ENCODE measurements at places on chromosomes 6 and 20.

- DNase-seq = no peak
These were observed 67.2 kb downstream of the RPP40 start for GRCh38 chr6:4936681-4937041.

GRCh38 chr6:3850451-3851203 is 1.5 kb downstream of the FAM50B start:
- DNase-seq = no peak

GRCh38 chr6:87155842-87156815 is 764 bp downstream of the ZNF292 start:
- peak; percentile 23 for DNase-seq

- DNase-seq = no peak
These were observed 127.2 kb downstream of the MTHFD1L start for GRCh38 chr6:150992703-150993102.

DNA sequence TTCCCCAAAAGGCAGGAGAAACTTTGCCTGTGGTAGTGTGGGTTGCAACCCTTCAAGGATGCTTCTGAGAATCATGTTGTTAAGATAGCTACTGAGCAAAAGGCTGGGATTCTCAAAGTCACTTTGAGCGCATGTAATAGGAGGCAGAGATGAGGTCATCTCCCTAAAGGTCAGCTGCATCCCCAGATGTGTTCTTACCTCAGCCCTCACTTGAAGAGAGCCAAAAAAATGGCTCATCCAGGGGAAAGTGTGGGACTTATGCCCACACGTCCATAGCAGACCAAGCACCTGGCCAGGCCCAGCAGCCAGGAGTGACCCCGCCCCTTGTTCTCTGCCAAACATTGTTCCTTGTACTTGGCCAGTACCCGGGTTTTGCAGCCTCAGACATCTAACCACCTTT is 187.0 kb upstream of the BMP2 start:
- DNase-seq = no peak

- DNase-seq = no peak
These were observed 59.1 kb downstream of the CEP43 start for GRCh38 chr6:167058261-167058660.

GRCh38 chr6:157763129-157763903 is 59.7 kb upstream of the SNX9 start:
- DNase-seq = no peak

- no peak for DNase-seq
These were observed 37.3 kb downstream of the MRS2 start for GRCh38 chr6:24439858-24440539.

DNA sequence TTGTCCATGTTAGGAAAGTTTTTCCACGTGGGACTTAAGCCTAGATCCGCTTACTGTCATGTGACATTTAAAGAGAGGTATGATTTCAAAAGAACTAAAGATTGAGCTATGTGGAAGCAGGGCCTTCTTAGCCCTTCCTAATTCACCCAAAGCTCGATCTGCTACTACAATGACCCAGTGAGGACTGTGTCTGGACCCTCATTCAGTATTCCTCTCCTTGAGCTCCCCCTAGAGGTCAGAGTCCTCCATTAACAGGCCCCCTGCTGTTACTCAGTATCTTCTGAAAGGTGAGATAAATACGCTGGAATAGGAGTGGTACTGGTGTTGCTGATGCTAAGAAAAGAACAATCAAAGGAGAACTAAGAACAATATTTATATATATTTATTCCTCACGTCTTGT is 414.0 kb downstream of the GJA1 start:
- no peak for DNase-seq

- no peak for DNase-seq
These were observed 1223.7 kb upstream of the EYS start for GRCh38 chr6:66930559-66931290.

- DNase-seq = peak; percentile 13
These were observed 131.6 kb downstream of the OGFRL1 start for GRCh38 chr6:71420095-71420692.

GRCh38 chr20:2387180-2387577 is 6.5 kb downstream of the TGM6 start:
- no peak for DNase-seq

GRCh38 chr20:10939331-10939941 is 265.6 kb upstream of the JAG1 start:
- DNase-seq = no peak

- no peak for DNase-seq
These were observed 154.9 kb downstream of the ZFAND3 start for GRCh38 chr6:37974381-37974780.

DNA sequence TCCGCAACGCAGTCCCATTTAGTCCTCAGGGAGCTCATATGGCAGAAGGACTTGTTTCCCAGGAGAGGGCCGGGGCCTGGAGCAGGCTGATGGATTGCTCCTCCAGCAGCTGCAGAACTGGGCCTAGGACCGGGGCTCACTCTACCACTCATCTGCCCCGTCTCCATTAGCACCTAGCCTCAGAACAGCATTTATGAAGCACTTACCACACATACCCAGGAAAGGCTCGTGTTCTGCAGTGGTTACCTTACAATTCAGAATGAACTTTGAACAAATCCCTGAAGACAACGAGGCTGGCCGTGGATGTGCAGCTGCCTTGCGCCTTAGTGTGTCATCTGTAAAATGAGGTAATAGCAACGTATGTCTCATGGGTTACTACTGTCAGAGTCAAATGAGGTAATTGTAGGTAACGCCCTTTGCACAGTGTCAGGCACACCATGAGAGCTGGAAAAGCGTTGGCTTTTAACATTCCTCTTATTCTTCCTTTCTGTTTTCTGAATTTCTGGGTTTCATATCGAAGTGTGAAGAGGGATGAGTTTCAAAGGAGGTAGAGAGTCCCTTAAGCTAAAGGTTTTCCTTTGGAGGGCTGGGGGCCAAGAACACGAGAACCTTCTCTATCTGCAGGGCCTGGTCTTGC is 46.3 kb upstream of the CD93 start:
- no peak for DNase-seq

- DNase-seq = peak; percentile 13
These were observed 35.2 kb upstream of the HLA-G start for GRCh38 chr6:29792123-29793035.

- DNase-seq = no peak
These were observed 627.5 kb downstream of the COL12A1 start for GRCh38 chr6:74578339-74578738.

DNA sequence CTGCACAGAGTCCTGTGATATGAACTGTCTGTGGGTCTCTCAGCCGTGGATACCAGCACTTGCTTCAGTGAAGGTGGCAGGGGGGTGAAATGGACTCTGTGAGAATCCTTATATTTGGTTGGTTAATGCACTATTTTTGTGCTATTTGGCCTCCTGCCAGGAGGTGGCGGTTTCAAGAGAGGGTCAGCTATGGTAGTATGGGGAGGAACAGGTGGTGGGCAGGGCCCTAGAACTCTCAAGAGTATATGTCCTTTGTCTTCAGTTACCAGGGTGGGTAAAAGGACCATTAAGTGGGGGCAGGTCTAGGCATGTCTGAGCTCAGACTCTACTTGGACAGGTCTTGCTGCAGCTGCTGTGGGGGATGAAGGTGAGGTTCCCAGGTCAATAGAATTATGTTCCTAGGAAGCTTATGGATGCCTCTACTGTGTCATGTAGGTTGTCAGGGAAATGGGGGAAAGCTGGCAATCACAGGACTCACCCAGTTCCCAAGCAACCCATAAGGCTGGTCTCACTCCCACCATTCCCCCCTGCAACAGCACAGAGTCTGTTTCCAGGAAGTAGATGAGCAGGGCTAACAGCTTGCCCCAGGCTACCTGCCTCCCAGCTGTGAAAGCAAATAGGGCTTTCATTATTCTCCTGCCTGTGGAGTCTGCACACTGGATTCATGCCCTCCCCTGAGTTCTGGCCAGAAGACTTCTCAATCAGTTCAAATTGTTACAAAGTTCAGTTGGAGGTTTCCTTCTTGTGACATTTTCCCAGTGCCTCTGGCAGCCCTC is 56.8 kb upstream of the PHIP start:
- DNase-seq = no peak

DNA sequence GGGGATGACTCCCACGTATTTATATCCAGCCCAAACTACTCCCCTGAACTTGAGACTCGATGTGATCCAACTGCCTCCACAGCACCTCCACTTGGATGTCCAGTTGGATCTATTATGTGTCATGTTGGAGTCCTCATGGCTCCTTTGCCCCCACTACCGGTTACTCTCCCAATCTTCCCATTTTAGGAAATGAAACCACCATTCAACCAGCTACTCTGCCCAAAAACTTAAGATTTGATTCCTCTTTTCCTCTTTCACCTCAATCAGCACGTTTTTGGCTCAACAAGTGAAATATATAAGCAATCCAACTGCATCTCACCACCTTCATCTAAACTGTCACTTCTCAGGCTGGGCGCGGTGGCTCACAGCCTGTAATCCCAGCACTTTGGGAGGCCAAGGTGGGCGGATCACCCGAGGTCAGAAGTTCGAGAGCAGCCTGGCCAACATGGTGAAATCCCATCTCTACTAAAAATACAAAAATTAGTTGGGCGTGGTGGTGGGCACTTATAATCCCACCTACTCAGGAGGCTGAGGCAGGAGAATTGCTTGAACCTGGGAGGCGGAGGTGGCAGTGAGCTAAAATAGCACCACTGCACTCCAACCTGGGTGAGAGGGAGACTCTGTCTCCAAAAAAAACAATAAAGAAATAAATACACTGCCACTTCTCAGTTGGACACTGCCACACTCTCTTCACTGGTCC is 3.4 kb downstream of the AHCY start:
- no peak for DNase-seq

DNA sequence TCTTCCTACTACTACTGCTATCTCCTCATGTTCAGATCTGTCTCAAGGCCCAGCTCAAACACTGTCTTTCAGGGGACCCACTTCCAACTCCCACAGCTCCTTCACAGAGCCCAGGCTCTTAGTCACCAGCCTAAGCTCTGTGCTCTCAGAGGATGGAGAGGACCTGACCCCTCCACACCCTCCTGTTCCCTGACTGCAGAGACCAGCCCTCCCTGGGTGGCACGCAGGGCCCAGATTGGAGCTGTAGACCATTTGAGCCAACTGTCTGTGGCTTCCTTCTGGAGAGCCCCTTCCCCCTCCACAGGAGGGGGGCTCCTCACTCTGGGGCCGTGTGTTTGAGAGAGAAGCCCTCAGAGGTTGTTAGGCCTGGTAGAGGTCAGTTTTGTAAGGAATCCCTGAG is 9.8 kb downstream of the SNPH start:
- DNase-seq = no peak

DNA sequence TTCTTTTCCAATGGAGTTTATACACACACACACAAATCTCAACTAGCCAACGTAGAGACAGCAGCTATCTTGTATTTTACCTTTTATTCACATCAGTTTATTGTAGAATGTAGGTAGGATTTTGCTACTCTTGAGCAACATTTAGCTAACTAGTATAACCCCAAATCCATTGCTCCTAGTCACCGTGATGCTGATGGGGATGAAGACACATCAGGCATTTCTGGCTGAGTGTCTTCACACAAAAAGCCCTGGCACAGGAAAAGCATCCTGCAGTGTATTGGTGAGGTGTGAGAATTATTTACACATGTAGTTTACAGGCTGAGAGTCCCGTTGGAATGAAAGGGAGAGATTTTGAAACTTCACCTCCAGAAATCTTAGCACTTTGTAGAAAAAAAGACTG is 65.9 kb upstream of the FBXL4 start:
- no peak for DNase-seq

DNA sequence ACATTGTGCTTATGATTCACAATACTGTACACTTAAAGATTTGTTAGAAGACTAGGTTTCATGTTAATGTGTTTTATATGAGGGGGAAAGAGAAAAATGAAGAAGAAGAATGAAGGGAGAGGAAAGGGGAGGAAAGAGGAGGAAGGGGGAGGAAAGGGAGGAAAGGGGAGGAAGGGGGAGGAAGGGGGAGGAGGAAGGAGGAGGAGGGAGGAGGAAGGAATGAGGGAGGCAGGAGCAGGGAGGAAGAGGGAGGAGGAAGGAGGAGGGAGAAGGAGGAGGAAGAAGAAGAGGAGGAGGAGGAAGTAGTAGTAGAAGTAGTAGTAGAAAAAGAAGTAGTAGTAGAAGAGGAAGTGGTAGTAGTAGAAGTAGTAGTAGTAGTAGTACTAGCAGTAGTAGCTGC is 70.6 kb downstream of the COL21A1 start:
- no peak for DNase-seq

- no peak for DNase-seq
These were observed 5.5 kb downstream of the OGFRL1 start for GRCh38 chr6:71294121-71294523.

DNA sequence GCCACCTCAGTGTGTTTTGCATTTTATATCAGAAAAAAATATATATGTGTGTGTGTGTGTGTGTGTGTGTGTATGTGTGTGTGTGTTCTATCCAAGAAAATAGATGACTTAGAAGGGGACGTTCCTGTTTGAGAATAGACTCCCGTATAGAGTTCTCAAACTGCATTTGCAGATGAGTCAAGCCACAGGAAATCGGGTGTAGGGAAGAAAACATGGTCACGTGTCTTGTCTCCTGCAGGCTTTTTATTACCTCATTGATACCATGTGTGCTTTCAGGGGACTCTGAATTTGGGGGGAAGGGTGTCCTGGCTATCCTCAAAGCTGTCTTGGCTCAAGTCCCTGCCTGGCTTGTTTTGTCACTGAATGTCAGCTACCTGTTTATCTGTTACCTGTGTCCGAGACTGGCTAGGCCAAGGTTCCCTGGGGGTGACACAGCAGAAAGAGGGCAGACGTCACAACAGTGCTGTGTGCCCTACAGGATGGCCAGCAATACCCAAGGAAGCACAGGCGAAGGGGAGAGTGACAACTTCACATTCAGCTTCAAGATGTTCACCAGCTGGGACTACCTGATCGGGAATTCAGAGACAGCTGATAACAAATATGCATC is 55.7 kb upstream of the NOP56 start:
- DNase-seq = no peak

DNA sequence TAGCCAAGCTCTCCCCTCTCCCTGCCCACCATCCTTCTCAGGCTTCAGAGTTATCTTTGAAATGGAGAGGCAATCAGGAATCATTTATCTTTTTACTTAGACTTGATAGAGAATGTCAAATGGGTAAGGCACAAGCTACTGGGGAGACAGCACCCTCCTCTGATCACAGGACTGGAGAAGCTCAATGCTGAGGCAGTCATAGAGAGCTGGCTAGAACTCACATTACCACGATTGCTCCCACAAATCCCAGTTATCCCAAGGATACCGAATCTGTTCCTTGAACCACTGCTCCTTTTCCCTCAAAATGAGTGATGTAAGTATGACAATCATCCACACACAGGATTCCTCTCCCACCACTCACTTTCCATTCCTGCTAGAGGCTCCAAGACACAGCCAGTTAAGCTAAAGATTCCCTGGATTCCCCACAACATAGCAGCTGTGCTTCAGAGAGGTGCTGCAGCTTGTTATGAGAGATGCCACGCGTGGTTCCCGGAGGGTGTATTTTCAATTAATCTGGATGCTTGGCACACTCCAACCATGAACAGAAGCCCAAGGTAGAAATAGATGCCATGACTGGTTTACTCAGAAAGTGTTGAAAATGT is 96.2 kb upstream of the VGLL2 start:
- DNase-seq = no peak

- no peak for DNase-seq
These were observed 610.4 kb downstream of the RFPL4B start for GRCh38 chr6:112957536-112957916.

- no peak for DNase-seq
These were observed 304.1 kb upstream of the TCF21 start for GRCh38 chr6:133584823-133585222.

GRCh38 chr6:159727717-159728445 is 575 bp downstream of the WTAP start:
- no peak for DNase-seq

- DNase-seq = no peak
These were observed 40.4 kb upstream of the GFRAL start for GRCh38 chr6:55286824-55287223.

- no peak for DNase-seq
These were observed 44.5 kb upstream of the DSE start for GRCh38 chr6:116326181-116326671.

- DNase-seq = peak; percentile 63
These were observed 44.0 kb downstream of the EFCAB8 start for GRCh38 chr20:32902456-32903420.

Measured in hypothalamus (tissue), 51 donors.